ENCODE measurements at places on chromosomes 13 and 19.

GRCh38 chr19:33194886-33195644 lies 935 bp downstream of the LRP3 start:
- DNase-seq: peak; percentile 57

DNA sequence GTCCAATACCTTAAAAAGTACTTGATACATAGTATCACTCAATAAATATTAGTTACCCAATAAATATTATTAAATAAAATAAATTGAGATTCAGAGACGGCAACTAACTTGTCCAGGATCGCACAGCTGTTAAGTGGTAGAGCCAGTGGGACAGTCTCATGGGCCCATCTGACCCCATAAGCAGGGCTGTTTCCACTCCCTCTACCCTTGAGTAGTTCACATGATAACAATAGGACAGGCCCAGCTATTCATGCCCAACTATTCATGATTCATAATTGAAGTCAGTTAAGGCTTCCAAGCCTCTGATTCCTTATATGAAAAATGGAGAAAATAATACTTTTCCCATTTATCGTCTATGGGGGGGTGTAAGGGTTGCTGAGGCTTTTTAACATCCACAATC lies 78.2 kb downstream of the C13orf42 start:
- no peak for DNase-seq

DNA sequence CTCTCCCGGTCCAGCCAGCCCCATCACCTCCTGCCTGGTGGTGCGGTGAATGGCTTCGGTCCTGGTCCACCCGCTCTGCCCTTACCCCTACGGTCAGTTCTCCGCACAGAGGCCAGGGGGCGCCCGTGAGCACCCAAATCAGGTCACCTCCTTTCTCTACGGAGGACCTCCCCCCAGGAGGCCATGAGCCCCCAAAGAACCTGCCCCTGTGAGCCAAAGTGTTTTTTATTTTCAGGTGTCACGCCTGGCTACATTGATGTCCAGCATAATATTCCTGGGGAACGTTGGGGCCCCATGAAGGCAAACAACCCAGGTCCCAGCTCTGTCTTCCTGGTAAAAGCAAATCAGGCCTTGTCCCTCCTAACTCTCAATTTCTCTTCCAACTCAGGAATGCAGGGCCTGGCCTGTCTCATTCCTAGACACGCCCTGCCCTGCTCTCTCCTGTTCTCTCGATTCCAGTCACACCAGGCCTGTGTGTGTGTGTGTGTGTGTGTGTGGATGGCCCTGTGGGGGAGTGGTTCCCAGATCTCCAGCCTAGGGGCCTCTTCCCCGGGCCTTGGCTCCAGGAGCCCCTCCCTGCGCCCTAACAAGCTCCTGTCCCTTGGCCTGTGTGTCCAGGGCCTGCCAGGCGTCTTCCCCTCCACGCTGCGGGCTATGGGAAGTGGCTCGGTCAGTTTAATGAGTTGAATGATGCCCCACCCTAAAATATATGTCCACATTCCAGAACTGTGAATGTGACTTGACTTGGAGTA lies 9.7 kb upstream of the GIPC1 start:
- DNase-seq: peak; percentile 87

GRCh38 chr13:67943116-67943515 lies 713.0 kb upstream of the PCDH9 start:
- DNase-seq: no peak

- no peak for DNase-seq
Observed at GRCh38 chr19:58566989-58567388, 6.1 kb downstream of the MZF1 start.

DNA sequence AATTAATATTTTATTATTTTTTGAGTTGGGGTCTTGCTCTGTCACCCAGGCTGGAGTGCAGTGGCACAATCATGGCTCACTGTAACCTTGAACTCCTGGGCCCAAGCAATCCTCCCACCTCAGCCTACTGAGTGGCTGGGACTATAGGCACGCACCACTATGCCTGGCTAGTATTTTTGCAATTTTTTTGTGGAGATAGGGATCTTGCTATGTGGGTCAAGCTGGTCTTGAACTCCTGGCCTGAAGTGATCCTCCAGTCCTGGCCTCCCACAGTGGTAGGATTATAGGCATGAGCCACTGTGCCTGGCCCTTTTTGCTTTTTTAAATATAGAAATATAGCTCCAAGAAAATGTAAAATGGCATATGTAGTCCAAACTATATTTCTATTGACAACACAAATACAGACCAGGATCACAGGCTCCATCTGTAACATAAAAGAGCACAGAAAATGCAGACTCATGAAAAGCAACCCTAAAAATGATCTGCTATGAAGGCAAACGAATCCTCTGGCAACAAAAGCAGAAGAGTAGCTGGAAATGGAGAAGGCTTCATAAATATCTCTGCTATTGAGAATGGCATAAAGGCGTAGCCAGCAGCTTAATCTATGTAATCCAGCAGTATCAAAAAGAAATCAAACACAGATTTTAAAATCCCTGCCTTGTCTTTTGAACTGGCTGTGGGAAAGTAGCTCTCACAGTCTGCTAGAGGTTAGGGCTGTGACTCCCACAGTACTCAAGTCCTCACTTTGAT lies 200.6 kb downstream of the LHFPL6 start:
- DNase-seq: no peak

DNA sequence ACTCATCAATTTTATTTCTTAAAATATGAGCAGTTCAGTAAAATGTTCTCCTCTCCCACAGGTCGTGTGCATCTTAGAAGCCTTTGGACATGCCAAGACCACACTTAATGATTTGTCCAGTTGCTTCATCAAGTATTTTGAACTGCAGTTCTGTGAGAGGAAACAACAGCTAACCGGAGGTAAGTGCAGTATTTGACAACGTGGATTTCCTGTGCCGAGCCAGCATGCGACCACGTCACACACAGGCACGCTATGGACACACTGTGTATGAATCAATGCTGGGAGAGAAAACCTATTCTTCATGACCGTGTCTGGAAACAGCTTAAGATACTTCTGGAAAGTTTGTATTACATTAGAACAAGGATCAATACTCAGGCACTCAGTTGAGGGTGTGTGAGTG lies 268.5 kb downstream of the MYO16 start:
- DNase-seq: no peak

GRCh38 chr13:50932091-50932490 lies 22.5 kb downstream of the RNASEH2B start:
- DNase-seq: no peak

- no peak for DNase-seq
Observed at GRCh38 chr13:66748712-66749111, 481.4 kb downstream of the PCDH9 start.

GRCh38 chr13:108200781-108201398 lies 14.4 kb downstream of the LIG4 start:
- DNase-seq: no peak

- DNase-seq: no peak
Observed at GRCh38 chr19:3110126-3110825, 16.1 kb downstream of the GNA11 start.

DNA sequence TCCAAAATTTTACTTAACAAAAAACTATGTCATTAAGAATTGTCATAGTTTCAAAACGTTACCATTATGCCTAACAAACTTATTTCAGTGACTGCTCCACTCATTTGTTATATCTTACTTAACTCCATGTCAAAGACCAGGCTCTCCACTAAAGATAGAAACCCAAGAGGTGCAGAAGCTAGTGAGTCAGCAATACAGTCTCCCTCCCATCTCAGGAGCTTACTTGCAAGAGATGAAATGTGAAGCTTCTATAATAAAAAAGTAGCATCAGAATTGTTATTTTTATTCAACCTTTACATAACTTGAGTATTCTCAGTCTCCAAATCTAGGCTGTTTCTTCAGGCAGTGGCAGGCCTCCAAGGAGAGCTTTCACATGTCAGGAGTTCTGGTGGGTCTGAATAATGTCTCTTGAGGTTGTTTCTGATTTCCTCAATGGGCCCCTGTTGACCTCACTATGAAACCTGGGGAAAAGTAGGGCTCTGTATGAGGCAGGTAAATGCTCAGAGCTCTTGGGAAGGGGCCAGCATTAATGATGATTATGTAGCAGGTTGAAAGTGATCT lies 242.0 kb downstream of the NDFIP2 start:
- no peak for DNase-seq

- no peak for DNase-seq
Observed at GRCh38 chr19:18001777-18002345, 6.1 kb upstream of the ARRDC2 start.

DNA sequence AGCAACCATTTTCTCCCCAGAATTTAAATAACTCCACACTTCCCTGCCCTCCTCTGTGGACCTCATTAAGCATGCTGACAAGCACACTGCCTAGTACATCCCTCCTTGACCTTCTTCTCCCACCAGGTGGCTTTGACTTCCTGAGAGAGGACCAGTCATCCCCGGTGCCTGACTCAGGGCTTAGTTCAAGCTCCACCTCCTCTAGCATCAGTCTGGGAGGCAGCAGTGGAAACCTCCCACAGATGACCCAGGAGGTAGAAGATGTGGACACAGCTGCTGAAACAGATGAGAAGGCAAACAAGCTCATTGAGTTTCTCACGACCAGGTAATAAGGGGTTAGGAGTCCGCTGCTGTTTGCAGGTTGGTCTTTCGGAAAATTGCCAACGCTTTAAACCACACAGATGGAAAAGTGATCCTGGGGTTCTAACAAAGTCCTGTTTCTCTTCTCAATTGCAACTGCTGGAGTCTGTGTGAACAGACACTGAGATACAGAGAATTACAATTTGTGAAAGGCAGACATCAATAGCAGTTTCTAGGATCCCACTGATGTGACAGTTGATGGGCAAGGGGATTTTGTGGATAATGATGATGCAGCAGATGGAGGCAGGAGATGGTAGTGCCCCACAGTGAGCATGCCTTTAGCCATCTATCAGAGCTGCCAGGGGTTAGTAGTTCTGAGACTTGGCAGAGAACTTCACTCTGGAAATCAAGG lies 86.7 kb downstream of the ZAR1L start:
- no peak for DNase-seq

GRCh38 chr13:113836768-113837559 lies 26.9 kb downstream of the GAS6 start:
- DNase-seq: peak; percentile 52

DNA sequence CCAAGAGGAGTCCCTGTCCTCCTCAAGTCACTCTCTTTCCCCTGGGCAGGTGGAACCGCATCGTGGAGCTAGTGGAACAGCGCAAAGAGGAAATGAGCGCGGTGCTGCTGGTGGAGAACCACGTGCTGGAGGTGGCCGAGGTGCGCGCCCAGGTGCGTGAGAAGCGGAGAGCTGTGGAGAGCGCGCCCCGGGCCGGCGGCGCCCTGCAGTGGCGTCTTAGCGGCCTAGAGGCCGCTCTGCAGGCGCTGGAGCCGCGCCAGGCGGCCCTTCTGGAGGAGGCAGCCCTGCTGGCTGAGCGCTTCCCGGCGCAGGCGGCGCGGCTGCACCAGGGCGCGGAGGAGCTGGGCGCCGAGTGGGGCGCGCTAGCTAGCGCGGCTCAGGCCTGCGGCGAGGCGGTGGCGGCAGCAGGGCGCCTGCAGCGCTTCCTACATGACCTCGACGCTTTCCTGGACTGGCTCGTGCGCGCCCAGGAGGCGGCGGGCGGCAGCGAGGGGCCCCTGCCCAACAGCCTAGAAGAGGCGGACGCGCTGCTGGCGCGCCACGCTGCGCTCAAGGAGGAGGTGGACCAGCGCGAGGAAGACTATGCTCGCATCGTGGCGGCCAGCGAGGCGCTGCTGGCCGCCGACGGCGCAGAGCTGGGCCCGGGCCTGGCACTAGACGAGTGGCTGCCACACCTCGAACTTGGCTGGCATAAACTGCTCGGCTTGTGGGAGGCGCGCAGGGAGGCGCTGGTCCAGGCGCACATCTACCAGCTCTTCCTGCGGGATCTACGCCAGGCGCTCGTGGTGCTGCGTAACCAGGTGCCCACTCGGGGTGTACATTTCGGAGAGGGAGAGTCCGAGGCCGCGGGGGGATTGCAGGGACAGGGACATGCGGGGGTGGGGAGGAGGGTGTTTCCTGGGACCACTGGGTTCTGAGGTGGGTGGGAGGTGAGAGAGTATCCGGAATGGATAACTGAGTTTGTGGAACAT lies 52.8 kb downstream of the SPTBN4 start:
- DNase-seq: no peak

DNA sequence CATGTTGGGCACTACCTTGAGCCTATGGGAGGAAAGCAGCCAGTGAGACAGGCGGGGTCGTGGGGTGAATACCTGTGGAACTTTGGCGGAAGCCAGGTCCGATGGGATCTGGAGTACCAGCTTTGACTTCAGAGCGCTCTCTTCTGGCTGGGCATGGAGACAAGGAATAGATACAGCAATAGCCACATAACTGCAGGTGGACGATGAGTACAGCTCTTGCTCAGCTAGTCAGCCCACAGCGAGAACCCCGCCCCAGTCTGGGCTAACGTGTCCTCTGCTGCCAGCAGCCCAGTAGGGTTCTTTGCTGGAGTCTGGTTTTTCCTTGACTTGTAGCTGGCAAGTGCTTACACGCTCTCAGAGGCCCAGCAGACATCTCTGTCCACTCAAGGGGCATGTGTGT lies 83.4 kb downstream of the SIPA1L3 start:
- DNase-seq: no peak

GRCh38 chr19:19540064-19540714 lies 2.1 kb downstream of the CILP2 start:
- no peak for DNase-seq

DNA sequence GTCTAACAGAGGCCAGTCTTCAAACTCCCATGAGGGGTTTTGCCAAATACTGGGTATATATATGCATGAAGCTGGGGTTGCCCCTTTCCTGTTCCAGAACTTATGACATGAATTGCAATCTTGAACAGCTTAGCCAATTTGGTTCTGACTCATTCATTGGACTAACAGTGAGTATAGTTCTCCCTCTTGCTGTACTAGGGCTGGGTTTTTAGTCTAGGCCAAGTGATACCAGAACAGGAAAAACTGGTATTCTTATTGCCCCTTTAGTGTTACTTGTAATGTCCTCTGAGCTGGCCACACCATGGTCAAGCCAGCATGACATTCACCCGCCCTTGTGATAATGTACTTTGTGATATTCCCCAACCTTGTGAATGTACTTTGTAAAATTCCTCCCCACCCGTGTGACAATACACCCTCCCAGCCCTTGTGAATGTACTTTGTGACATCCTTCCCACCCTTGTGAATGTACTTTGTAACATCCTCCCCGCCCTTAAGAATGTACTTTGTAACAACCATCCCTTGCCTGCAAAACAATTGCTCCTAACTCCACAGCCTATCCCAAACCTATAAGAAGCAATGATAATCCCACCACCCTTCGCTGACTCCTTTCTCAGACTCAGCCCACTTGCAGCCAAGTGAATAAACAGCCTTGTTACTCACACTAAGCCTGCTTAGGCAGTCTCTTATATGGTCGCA lies 26.9 kb downstream of the ZNF846 start:
- no peak for DNase-seq

DNA sequence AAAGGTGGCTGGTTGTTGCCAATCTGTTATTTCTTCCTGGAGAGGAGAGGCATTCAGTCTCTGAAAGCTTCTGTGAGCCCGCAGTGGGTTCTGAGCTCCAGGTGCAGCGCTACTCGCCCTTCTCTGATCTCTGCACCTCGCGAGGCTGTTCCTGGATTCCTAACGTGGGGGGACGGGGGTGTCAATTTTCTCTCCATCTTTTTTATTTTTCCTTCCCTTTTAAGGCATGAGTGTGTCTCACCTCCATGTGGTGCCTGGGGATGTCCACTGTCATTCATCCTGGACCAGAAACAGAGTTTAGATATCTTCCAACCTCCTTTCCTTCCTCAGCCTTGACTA lies 626 bp downstream of the ZNF233 start:
- no peak for DNase-seq

- DNase-seq: no peak
Observed at GRCh38 chr19:49336482-49337266, 1.5 kb downstream of the CD37 start.

GRCh38 chr19:53903055-53903680 lies 5.9 kb upstream of the CACNG7 start:
- no peak for DNase-seq
